ENCODE measurements at places on chromosomes 6 and 20.

GRCh38 chr6:14109411-14109826, 8.2 kb upstream of the CD83 start:
- DNase-seq, result no peak

- no peak for DNase-seq
Measured at GRCh38 chr6:53524455-53524815, 20.5 kb downstream of the GCLC start.

GRCh38 chr6:158356586-158357546, 44.6 kb downstream of the TULP4 start:
- no peak for DNase-seq

GRCh38 chr6:20509212-20509611, 25.0 kb upstream of the CDKAL1 start:
- DNase-seq, result no peak

- no peak for DNase-seq
Measured at GRCh38 chr6:9933677-9934076, 481.2 kb downstream of the TFAP2A start.

- no peak for DNase-seq
Measured at GRCh38 chr20:24406251-24406650, 63.2 kb upstream of the SYNDIG1 start.
